ENCODE measurements at places on chromosomes 11 and 22.

GRCh38 chr11:76218449-76219178 is 12.3 kb upstream of the WNT11 start:
- no peak for DNase-seq

DNA sequence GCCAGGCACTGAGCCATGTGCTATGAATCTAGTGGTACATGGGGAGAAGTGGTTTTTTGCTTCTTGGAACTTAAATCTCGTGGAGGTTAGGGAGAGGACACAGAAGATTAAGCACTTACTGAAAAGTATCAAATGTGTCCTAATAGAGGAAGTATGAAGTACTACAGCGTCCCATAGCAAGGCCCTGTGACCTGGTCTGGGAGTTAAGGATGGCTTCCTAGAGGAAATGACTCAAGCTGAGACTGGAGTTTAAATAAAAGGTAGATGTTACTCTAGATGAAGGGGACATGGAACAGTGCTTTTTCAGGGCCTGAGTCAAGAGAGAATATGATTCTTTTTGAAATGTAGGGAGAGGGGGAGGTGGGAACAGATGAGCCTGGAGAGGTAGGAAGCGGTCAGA is 202.9 kb downstream of the GRIK4 start:
- no peak for DNase-seq

DNA sequence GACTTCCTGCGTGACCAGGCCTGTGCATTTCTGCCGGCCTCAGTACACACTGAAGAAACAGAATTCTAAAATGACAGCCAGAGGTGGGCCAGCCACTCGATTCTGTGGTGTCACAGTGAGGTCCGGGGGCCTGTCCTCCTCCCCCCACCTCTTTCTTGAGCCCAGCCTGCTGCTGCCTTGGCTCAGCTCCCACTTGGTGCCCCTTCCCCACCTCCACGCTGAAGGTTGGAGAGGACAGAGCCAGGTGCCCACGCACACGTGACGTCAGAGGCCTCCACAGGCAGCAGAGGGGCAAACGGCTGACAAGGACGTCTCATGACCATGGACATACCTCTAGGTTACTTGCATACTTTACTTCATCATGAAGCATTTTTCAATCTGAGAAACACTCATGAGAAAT is 78.0 kb upstream of the SHANK2 start:
- DNase-seq: no peak

GRCh38 chr11:101860696-101861427 is 53.9 kb upstream of the CEP126 start:
- DNase-seq: no peak

DNA sequence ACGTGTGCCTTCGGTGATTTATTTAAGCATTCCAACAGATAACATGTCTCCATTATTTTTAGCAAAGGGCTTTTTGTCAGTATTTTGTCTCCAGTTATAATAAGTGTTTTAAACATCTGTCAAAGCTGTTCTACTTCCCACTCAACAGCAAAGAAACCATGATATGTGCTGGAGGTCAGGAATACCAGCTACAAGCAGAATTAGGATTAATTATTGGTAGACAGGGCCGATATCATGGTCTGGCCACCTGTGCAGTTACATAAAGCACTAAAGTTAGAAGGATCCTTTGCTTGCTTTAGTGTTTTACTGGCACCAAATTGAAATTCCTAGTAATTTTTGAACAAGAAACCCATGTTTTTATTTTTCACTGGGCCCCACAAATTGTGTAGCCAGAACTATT is 591.3 kb upstream of the ARHGAP42 start:
- DNase-seq: no peak

- DNase-seq: no peak
Observed at GRCh38 chr11:107413352-107413751, 44.3 kb downstream of the CWF19L2 start.

- no peak for DNase-seq
Observed at GRCh38 chr22:45975164-45976161, 1.5 kb downstream of the WNT7B start.

DNA sequence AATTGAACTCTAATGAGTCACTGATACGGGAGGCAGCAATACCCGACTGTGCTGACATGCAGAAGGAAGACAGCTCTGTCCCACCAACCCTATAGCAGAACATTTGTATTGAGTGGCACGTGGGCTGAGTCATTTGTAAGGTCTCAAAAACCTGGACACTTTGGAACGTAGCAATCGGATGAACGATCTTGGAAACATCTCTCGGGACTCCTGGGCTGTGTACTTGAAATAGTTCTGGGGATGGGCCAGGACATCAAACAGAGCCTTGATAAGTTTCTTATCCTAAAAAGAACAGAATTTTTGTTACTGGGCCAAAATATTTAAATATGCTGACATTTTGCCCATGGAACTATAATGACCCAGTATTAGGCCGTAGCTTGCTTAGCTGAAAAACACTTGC is 17.1 kb upstream of the NRIP3 start:
- DNase-seq: no peak

- DNase-seq: no peak
Observed at GRCh38 chr11:61034111-61034510, 62.6 kb downstream of the CD6 start.

GRCh38 chr11:84408946-84409411 is 1122.8 kb upstream of the CCDC90B start:
- DNase-seq: no peak

GRCh38 chr11:122038543-122038942 is 77.5 kb downstream of the BLID start:
- no peak for DNase-seq

DNA sequence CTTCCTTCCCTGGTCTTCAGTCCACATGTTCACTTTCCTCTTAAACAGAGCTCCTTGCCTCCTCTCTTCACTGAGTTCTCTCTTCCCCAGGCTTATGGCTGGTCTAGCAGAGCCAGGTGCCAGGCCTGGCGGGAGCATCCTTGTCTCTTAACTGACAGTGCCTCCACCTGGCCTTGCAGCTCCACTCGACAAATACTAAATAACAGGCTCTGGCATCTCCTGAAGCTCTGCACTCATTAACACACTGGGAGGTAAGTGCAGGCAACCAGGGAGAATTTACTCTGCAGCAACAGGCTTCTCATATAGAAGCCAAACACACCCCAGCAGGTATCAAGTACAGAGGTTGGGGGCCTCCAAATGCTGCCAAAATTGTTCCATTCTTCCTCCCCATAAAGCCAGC is 438.1 kb downstream of the SOX6 start:
- no peak for DNase-seq

DNA sequence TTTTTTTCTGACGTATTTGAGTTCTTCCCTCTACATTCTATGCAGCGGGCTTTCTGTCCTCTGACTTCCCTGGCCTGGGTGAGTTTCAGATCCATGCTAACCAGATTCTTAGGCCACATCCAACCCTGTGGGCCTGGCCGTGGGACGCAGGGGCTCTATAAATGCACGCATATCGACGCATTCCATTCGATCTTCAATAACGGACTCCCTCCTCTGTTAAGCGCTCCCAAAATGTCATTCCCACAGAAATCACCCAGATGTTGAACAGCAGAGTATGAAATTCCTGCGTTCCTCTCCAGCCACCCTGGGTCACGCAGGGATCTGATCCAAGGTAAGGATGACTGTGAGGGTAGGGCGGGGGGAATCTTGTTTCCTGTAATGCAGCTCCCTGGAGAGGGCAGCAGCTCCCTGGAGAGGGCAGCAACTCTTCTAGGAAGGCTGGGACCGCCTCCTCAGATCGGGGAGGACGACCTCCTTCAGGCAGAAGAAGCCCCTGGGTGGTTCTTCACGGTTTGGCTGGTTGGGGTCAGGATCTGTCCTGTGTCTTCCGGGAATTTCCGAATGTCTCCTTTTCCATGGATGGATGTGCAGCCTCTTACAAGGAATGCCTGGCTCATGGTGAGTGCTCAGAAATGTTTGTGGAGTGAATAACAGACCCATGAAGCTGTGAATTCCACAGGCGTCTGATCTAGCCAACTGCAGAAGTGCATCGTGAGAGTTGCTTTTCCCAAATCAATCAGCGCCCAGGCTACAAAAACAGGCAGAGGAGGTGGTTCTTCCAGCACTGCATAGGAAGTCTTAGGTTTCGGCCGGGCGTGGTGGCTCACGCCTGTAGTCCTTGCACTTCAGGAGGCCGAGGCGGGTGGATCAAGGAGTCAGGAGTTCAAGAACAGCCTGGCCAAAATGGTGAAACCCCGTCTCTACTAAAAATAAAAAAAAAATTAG is 12.2 kb downstream of the MRGPRD start:
- DNase-seq: no peak

- no peak for DNase-seq
Observed at GRCh38 chr11:11486002-11486401, 133.0 kb upstream of the CSNK2A3 start.

- no peak for DNase-seq
Observed at GRCh38 chr11:37076866-37077265, 478.8 kb upstream of the RAG2 start.

DNA sequence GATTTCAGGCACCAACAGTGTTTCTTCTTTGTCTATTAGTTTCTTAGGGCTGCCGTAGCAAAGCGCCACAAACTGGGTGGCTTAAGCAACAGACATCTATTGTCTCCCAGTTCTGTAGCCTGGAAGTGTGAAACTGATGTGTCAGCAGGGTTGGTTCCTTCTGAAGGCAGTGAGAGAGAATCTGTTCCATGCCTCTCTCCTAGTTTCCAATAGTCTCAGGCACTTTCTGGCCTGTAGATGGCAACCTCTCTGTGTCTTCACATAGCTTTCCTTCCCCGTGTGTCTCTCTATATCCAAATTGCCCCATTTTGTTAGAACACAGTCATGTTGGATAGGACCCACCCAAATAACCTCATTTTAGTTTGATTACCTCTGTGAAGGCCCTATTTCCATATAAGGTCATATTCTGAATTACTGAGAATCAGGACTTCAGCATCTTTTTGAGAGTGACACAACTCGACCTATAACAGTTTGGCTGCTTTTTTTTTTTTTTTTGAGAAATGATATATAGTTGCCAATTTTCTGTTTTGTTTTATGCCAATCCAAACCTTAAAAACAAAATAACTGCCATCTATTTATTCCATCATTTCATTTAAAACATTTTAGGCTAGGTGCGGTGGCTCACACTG is 108.2 kb downstream of the SLC36A4 start:
- no peak for DNase-seq

- no peak for DNase-seq
Observed at GRCh38 chr22:29593923-29594322, 9.5 kb upstream of the NF2 start.

GRCh38 chr22:29784451-29785361 is 17.5 kb downstream of the UQCR10 start:
- no peak for DNase-seq

- no peak for DNase-seq
Observed at GRCh38 chr11:83493034-83493433, 206.9 kb upstream of the CCDC90B start.

GRCh38 chr22:50104141-50104544 is 14.3 kb downstream of the MOV10L1 start:
- no peak for DNase-seq

DNA sequence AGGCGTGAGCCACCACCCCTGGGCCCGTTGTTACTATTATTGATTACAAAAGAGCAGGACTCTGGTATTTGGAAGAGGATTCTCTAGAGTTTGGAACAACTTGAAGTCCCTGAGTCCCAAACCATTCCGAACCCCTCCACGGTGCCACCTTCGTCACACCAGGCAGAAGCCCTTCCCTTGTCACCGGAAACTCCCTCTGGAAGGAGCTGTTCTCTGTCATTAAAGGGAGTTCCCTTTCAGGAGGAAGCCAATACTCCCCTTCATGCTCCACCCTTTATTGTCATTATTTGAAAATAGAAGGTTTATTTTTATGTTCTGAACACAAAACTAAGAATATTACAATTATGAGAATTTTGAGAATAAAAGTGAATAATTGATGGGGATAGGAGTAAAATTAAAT is 5.1 kb upstream of the C11orf24 start:
- DNase-seq: no peak

DNA sequence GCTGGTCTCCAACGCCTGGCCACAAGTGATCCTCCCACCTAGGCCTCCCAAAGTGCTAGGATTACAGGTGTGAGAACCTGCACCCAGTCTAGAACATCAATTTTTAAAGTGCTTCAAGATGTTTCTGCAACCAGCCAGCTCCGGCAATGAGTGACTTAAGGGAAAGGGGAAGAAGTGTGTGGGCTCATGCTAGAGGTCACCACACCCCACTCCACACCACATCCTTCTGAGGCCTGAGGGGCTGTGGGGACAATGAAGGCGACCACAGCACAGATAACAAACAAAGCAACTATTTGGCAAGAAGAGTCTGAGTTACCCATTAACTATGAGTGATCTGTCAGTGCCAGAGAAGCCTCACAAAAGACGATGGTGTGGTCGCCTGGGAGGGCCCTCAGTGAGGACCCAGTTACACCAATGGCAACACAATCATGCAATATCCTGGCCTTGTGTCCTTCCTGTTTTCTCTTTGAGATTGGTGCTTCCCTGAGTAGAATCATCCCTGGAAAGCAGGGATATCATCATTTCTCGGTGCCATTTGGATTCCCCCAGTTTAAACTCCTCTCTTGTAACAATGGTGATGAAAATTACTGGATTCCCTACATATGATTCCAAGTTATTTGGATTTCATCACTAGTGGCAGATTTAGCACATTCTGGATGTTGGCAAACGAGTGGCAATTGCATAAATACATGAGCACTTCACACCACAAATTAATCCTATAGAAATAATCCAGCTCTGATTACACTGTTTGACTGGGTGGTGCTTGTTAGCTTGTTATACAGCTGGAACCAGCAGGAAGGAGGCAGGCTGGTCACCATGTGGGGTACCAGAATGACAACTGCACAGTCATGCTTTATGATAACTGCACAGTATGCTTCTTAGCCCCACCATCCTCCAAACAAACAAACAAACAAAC is 18.4 kb downstream of the ABTB2 start:
- DNase-seq: no peak

DNA sequence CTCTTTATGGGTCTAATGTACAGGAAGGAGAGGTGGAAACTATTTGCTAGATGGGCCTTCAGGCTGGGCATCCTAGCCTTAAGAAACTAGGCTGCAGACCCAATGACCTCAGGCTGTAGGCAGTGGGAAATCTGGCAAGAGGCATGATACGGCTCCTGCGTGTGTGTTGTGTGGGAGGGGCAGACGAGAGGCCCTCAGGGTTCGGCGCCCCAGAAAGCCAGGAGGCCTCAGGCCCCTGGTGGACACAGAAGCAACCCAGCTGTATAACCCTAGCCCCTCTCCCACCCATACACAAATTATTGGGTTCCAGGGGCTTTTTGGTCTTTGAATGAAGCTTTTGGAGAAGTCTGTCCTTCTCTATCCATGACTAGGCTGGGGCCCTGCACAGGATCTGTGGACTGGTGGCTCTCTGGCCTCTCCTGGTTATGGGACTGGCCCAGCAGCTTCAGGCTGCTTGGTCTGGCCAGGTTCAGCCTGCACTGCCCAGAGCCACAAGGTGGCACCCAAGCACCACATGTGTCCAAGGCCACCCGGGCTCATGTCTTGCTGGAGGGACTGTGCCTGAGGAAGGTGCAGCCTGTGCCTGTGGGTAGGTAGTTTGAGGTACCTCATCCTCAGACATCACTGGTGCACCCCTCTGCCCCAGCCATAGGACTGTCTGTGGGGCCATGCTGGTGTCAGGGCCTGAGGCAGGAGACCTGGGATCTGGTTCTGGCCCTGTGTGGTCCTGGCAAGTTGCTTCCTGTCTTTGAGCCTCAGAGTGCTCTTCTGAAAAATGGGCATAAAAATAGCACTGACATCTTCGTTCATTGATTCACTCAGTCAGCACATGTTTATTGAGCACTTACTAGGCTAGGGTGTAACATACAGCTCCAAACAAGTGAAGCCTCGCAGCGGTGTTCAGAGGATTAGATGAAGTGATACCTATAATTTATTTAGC is 87.5 kb downstream of the RRM1 start:
- DNase-seq: peak; percentile 17
